ENCODE measurements at places on chromosomes 2 and 18. TPM values are rescaled to one million over a fixed set of nuclear protein-coding genes. Genes with fewer than 3 reads are reported as not detected.

The PPP1CB gene
- total RNA-seq = 133 TPM

The RTP5 gene
- not detected for total RNA-seq

The ACTR1B gene
- total RNA-seq = 40.7 TPM

The HOXD10 gene
- total RNA-seq = 5.4 TPM

The KCNK3 gene
- 0.76 TPM for total RNA-seq

The NT5DC4 gene
- total RNA-seq = not detected

The SLC19A3 gene
- 2.9 TPM for total RNA-seq

The CSRNP3 gene
- total RNA-seq = not detected

The MYO7B gene
- 0.09 TPM for total RNA-seq

The CEP68 gene
- 11.2 TPM for total RNA-seq

The SGPP2 gene
- total RNA-seq = 0.42 TPM

The ADI1 gene
- total RNA-seq = 59.7 TPM

The DES gene
- total RNA-seq = 0.39 TPM

The AGAP1 gene
- total RNA-seq = 22.4 TPM

The SPIRE1 gene
- total RNA-seq = 16.7 TPM

The CFAP65 gene
- total RNA-seq = 0.48 TPM

The ARHGEF33 gene
- 0.02 TPM for total RNA-seq

The MEP1B gene
- not detected for total RNA-seq

The TBR1 gene
- total RNA-seq = not detected
